ENCODE measurements at places on chromosomes 1 and 21.
A peak's percentile ranks its signal among the peaks of the same experiment; 100 is the strongest.

DNA sequence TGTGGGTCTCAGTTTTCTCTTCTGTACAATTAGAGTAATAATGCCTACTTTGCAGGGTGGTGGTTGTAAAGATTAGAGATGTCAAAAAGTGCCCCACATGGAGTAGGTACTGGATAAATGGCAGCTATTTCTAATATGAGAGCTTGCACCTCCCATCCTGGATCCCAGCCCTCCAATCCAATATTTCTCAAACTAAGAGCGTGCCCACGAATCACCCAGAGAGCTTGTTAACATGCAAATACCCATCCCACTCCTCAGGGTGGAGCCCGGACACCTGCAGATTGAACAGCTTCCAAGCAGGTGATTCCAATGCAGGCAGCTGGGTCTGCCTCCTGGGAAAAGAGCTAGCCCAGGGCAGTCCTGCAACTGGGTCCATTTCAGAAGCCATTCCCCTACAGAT is 33.0 kb downstream of the LRRN2 start:
- DNase-seq = no peak

DNA sequence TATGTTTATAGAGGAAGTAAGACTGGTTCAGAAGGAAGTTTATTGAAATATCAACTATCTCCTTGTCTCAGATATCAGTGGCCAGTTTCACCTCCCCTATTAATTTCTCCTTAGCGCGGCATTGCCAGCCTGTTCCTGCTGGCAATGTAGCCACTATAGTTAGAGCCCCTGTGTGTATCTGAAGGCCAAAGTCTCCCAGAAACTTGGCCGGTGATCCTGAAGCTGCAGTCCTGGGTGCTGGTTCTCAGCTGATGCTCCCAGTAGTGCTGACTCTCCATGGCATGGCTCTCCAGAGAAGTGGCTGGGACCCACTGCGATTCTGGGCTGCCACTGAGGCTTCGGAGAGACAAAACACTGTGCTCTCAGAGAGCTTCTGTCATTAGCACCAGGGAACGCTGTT is 59.9 kb downstream of the TNN start:
- no peak for DNase-seq

DNA sequence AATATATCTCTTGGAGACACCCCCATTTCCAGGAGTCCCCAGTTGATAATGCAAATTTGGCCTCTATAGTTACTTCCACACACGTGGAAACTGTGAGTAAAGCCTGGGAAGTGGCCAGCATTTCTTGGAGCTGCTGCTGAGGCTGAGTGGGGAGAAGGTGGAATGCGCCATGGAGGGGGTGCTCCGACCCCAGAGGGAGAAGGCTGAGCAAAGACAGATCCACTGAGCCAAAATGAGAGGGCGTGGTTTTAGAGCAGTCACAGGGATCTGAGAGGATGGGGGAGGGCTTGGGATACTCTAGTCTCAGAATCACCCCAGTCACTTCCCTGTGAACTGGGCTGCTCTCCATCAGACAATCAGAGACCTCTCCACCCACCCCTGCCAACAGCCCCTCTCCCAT is 38.7 kb downstream of the TRIM62 start:
- no peak for DNase-seq

GRCh38 chr1:67224856-67225255 is 58.6 kb downstream of the IL23R start:
- DNase-seq = no peak

DNA sequence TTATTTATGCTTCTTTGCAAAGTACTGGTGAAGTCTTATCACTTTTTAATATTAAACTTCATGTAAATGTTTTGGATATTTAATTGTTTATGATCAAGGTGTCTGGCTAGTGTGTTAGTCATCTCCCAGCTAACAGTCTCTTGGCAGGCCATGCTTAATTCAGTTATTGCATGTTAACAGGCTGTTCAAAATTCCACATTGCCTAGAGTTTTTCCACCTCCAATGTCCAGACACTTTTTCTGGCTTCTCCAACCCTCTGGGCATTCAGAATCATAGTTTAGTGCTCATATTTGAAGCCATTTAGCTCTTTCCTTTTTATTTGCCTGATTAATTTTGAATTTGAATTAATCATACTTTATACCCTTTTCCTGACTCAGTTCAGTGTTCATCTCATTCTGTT is 69.2 kb downstream of the OLFML2B start:
- DNase-seq = no peak

DNA sequence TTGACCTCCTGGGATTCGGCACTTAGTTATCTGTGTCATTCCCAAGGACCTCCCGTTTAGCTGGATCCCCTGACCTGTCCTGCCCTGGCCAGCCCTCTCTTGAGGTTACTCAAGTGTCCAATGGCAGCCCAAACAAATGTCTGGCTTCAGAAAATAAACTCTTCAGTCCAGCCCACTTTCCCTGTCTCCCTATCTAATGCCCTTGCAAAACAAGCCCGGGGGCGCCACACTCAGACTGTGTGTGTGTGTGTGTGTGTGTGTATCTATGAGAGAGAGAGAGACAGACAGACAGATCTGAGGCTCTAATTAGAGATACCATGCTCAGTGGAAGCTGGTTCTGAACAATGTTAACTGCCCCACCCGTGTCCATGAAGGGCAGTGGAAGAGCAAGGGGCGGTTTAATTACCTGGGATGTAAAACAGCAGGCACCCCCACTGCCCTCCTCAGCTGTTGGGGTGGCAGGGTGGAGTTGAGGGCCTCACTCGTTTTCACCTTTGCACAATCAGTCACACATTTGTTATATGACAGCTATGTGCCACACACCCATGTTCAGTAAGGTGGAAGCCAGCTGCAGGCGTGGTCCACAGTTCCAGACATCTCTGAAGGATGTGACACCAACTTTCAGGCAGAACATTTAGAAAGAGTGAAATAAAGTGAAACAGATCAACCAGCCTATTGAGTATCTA is 57.4 kb downstream of the B3GALT5 start:
- DNase-seq = no peak

- DNase-seq = no peak
These were observed 21.1 kb downstream of the SNAP47 start for GRCh38 chr1:227756172-227756959.

DNA sequence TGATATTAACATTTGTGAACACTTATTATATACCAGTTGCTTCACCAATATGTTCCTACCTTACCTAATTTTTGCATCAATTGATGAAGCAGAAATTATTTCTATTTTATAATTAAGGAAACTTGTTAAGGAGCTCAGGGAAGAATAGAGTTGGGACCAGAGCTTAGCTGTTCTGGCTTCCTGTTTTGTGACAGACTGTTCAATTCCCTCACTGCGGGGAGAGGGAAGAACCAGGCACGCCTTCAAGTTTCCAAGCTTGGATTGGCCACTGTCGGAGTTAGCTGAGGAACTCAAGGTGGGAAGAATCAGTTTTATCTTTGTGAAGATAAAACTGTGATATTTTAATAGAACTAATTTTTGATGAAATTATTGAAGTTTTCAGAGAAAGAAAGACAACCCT is 142.3 kb upstream of the LMO4 start:
- DNase-seq = no peak

- DNase-seq = no peak
These were observed 49.4 kb downstream of the C1orf198 start for GRCh38 chr1:230818901-230819300.

- no peak for DNase-seq
These were observed 325.3 kb upstream of the ADAMTS5 start for GRCh38 chr21:27292229-27292628.

- DNase-seq = peak; percentile 57
These were observed at the start of gene HUNK for GRCh38 chr21:31872452-31873274. Gene HUNK, plus strand, starts transcription at chr21:31873020. Its CDS starts 655 bp downstream, at chr21:31873675.

- DNase-seq = no peak
These were observed 13.7 kb downstream of the MEGF6 start for GRCh38 chr1:3597599-3597964.

GRCh38 chr1:209190591-209191261 is 392.8 kb upstream of the CAMK1G start:
- peak; percentile 77 for DNase-seq

GRCh38 chr1:241330619-241331327 is 26.2 kb downstream of the RGS7 start:
- no peak for DNase-seq

GRCh38 chr1:26583646-26584485 is 54.3 kb downstream of the RPS6KA1 start:
- peak; percentile 45 for DNase-seq

- no peak for DNase-seq
These were observed 30.5 kb downstream of the TBCE start for GRCh38 chr1:235397733-235398132.

GRCh38 chr1:145886390-145886789 is 724 bp upstream of the ANKRD35 start:
- no peak for DNase-seq

DNA sequence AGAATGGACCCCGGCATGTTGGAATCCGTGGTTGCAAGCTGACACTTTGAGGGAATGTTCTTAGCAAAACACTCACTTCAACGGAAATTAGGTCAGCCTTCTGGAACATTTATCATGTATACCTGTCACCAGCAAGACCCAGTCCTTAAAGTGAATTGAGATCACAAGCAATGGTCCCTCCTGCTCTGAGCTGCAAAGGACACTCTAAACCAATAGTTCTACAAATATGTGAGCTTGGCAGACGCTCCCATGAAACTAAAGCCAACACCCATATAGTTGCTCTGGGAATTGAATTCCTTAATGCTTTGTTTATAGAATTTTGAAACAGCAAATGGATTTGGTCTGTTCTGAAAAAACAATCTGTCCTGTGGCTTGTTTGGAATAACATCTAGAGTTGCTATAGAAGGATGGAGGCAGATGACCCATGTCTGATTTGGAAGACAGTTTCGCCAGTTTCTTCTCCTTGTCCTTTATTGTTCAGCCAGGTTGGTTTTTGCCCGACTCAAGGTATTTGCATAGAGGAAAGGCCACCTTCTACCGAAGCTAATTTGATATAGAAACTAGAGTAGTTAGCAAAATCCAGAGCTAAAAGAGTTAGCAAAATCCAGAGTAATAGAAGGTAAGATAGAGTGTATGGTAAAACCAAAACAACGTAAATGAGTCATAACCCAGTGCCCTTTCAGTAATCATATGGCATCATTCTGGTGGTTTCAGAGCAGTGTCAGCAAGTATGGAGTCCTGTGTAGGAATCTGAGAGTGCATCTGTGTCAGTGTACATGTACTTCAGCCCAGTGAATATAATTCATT is 236.2 kb downstream of the NFIA start:
- peak; percentile 68 for DNase-seq

DNA sequence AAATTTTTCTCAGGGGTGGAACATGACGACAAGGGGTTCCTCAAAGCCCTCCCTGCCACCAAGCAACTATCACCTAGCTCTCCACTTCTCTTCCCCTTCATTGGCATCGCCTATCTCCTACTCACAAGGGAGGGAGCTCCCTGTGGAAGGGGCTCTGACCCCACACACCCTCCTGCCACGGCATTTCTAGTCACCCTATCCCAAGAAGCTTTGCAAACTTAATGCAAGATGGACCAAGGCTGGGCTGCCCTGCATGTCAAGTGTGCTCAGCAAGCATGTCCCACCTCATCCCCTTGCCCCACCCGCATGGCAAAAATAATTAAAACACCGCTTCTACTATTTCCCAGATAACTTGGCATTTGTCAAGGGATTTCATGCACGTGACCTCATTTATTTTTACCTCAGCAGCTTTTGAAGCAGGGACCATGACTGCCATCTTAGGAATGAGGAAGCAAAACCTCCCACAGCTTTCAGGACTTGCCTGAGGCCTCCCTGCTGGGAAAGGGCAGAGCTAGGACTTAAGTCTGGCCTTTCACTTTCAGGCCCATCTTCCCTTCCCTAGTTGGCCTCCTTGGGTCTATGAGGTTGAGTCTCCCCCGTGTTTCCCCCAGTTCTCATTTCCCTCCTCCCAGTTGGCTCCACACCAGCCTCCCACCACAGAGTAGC is 161.3 kb downstream of the TSEN15 start:
- no peak for DNase-seq

GRCh38 chr1:9836632-9836960 is 12.8 kb upstream of the CLSTN1 start:
- no peak for DNase-seq

DNA sequence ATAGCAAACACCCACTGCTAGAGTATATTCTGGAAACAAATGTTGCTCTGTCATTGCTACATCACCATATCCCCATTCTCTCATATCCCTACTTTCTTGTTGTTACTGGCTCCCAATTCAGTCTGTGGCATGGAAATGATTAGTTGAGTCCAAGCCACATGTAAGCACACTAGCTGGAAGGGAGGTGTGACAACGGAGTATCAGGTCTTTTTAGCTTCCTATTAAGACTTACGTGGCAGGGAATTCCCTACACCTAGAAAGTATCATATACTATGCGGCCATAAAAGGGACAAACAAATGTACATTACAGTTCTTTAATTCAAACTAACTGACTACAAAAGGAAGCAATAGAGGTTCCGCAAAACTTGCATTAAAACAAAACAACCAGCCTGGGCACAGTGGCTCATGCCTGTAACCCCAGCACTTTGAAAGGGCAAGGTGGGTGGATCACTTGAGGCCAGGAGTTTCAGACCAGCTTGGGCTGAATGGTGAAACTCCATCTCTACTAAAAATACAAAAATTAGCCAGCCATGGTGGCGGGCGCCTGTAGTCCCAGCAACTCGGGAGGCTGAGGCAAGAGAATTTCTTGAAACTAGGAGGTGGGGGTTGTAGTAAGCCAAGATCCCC is 48.6 kb downstream of the INTS7 start:
- DNase-seq = no peak

DNA sequence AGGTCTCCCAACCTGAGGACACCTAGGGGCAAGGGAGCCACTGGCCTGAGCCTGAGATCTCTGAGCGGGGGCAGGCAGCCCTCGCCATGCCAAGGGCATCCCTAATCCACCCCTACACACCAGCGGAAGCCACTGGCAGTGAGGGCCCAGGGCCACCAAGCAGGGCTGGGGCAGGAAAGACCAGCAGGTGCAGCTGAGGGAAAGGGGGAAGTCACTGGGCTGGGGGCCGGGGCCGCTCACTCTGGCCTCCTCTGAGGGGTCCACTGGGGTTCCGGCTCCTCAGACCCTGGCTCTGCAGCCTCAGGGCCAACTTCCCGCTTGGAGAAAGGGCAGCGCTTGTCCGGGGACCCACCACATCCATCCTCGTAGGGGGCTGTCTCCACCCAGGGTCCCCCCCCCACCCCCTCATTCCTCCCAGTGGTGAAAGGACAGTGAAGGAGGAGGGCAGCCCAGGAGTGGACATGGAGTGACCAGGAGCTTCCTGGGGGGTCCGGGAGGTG is 42.5 kb upstream of the ACTRT2 start:
- no peak for DNase-seq

DNA sequence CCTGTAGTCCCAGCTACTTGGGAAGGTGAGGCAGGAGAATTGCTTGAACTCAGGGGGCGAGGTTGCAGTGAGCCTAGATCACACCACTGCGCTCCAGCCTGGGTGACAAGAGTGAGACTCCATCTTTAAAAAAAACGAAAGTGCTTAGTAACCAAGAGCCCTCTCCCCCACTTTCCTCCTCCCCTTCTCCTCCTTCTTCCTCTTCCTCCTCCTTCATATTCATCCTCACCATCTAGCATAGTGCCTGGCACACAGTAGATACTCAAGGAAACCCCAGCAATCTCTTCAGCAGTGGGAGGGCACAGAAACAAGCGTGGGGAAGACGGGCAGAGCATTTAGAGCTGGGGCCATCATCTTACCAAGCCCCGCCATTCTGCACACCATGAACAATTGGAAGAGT is 119.4 kb upstream of the SLC45A1 start:
- no peak for DNase-seq
